Right renal pelvis (tissue), 4 donors: ENCODE measurements at places on chromosomes 6 and 20.

GRCh38 chr20:39269493-39270217 lies 307.5 kb downstream of the DHX35 start:
- no peak for DNase-seq

DNA sequence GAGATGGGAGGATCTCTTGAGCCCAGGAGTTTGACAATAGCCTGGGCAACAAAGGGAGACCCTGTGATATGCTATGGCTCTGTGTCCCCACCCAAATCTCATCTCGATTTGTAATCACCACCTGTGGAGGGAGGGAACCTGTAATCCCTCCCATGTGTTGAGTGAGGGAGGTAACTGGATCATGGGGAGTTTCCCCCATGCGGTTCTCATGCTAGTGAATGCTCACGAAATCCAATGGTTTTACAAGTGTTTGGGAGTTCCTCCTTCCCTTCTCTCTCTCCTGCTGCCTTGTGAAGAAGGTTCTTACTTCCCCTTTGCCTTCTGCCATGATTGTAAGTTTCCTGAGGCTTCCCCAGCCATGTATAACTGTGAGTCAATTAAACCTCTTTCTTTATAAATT lies 3.4 kb downstream of the NUDT3 start:
- no peak for DNase-seq

GRCh38 chr6:15063253-15063853 lies 182.5 kb upstream of the JARID2 start:
- no peak for DNase-seq

DNA sequence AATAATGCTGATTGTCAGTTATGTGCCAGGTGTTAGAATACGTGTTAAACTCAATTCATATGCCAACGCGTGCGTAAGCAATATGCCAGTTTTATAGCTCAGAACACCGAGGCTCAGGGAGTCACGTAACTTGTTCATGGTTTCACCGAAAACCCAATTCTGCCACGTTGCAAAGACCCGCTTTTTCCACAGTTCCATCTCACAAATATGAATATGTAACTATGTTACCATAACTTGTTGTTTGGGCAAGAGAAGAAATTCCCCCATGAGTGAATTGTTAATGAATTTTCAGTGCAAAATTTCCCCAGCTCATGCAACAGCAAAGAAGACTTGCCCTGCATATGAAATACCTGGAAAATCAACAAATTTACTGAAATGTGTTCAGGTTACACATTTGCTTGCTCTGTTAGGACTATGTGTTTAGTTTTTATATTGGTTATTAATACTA lies 30.1 kb downstream of the SF3B5 start:
- no peak for DNase-seq

GRCh38 chr6:34672657-34673043 lies 23.9 kb downstream of the ILRUN start:
- DNase-seq: no peak

DNA sequence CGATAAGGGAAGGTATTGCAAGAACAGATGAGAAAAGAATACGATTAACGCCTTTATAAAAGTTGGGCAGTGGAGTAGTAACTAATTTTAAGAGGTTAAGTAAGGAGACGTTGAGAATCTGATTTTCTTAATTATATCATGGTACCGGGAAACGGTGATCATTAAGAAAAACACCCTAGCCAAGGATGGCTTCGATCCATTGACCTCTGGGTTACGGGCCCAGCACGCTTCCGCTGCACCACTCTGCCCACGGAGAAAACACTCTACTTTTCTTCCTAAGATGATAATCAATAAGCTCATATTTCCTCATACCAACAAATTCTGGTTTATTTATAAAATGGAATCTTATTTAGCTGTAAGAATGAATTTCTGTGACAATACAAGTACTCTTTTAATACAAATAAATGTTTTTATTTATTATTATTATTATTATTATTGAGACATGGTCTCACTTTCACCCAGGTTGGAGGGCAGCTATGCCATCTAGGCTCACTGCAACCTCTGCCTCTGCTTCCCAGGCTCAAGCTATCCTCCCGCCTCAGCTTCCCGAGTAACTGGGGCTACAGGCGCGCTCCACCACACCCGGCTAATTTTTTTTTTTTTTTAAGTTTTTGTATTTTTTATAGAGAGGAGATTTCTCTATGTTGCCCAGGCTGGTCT lies 8.3 kb downstream of the POM121L2 start:
- no peak for DNase-seq

- DNase-seq: no peak
Measured at GRCh38 chr20:23393996-23394775, 27.1 kb downstream of the NAPB start.

- DNase-seq: no peak
Measured at GRCh38 chr6:79269877-79270276, 35.4 kb upstream of the HMGN3 start.

GRCh38 chr6:91509711-91510110 lies 922.8 kb upstream of the MAP3K7 start:
- no peak for DNase-seq

GRCh38 chr20:50980851-50981713 lies 22.5 kb downstream of the MOCS3 start:
- no peak for DNase-seq
